Stimulated activated naive CD4-positive, alpha-beta T cell (primary cell): ENCODE measurements at places on chromosomes 6 and 20.
A peak's percentile ranks its signal among the peaks of the same experiment; 100 is the strongest.

DNA sequence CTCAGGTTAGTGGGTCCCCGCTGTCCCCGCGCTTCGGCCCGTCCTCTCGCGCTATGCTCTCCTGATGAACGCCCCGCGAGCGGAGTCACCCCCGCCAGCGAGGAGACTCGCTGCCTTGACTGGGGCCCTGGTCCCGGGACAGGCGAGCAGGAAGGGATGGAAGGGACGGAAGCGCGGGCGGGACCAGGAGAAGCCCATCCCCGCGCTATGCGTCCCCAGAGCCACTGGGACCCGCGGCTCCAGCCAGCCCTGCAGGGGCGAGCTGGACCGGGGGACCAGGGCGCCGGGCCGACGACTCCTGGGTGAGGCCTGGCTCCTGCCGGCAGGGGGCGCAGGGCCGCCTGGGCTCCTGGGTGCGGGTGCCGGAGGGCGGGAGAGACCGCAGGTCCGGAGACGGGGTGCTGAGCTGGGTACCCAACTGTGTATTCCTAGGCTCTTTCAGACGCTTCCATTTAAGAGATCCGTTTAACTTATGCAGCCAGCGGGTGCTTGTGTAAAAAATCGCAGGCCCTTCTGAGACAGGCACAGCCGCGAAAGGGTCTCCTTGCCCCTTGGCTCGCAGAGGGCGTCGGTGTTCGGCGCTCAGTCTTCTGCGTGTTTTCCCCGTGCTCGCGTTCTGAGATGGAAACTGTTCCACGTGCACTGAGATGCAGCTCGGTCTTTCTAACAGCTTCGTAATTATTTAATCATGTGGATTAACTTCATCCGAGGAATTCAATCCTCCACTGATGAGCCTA is 580 bp upstream of the SYCP2 start:
- peak; percentile 52 for DNase-seq

DNA sequence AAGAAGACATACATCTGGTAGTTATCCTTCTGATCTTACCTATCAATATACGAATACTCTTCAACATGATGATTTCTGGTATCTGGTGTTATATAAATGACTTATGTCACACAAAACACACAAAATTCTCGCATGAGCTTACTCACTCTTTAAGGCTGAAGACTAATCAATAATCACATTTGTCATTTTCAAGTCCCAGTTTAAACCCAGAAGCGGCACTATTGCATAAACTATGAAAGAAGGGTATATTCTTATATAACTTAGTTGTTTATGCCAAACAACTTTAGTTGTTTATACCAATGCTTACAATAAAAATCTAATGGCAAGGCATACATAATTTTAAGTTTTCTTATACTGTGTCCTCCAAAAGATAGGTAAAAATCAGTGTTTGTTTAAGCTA is 293.1 kb downstream of the GRIK2 start:
- DNase-seq: no peak

- DNase-seq: no peak
Measured at GRCh38 chr6:93272211-93272610, 147.1 kb downstream of the EPHA7 start.

DNA sequence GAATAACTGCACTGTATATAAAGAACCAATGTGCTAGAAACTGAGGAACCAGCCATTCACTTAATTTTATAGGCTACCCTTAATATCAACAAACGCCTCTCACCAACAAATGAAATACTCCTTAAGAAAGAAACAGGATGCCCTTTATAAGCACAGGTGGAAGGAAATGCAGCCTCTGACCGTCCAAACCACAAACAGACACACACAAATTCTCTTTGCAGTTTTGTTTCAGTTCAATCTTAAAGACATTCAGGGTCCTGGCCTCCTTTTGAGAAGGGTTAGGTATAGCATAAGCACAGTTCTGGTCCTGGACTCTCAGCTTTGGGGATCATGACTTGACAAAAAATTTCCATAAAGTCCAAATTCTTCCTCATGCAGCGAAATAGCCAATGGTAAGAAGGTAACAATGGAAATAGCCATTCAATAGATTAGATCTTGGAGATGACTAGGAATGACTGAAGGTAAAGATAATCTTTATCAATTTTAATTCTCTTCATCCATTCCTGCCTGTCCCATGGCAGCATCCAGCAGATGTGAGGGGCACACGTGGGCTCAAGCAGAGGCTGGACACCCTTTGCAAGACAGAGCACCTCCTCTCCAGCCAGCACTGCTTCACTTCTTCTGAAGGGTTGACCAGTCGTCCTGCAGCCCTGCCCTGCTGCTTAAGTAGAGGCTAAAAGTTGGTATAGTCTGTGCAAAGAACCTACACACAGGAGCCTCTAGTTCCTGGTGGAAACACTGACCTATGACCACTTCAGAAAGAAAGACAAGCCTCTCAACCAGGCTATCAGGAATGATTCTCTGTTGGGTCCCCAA is 123.9 kb downstream of the CD83 start:
- no peak for DNase-seq
